Occipital lobe (tissue), 3 donors: ENCODE measurements at places on chromosomes 13 and 19.

GRCh38 chr19:54252845-54253244 is 4.2 kb downstream of the LILRB5 start:
- no peak for DNase-seq

- DNase-seq = no peak
These were observed 27.6 kb downstream of the MYO9B start for GRCh38 chr19:17103177-17103576.

DNA sequence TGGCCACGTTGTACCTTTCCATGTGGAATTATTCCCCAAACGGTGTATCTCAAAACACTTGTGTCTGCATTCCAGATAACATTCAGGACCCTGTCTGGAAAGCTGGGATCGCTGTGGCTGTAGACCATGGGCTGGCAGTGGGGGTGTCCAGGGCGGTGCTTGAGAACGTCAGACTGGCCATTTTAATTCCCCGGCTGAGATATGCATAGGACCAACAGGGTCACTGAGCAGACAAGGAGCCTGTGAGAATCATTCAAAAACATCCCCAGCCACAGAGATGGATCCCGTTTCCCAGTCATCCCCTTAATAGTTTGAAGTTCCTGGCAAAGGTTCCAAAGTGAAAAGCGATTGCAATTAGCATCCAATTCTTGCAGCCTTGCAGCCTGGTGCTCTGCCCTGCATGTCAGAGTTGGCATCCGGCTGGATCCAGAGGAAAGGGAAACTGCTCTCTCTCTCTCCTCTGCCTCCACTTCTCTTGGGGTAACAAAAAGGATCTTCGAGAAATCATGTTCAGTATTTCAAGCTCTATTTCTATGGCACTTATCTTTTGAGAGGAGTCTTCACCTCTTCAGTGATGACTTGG is 41.6 kb downstream of the IFT88 start:
- no peak for DNase-seq

DNA sequence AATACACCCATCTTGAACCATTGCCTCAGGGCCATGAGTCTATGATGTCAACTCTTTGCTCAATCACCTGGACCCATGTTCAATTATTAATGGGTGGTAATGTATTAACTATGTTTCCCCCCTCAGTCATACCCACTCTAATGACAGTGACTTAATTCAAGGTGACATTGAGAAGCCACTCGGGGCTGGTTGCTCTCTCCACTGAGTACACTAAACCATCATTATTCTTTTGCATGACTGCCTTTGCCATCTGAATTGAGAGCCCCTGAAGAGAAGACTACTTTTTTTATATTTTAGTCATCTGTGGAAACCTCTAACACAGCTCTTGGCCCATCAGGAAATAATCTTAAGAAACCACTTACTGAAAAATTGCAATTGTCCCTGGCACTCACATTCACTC is 139.2 kb upstream of the SOX21 start:
- DNase-seq = no peak

GRCh38 chr13:70218618-70219017 is 110.4 kb upstream of the KLHL1 start:
- no peak for DNase-seq

GRCh38 chr13:19888799-19889198 is 25.4 kb upstream of the ZMYM5 start:
- no peak for DNase-seq

- no peak for DNase-seq
These were observed 4.2 kb downstream of the SULT2B1 start for GRCh38 chr19:48556163-48556562.

DNA sequence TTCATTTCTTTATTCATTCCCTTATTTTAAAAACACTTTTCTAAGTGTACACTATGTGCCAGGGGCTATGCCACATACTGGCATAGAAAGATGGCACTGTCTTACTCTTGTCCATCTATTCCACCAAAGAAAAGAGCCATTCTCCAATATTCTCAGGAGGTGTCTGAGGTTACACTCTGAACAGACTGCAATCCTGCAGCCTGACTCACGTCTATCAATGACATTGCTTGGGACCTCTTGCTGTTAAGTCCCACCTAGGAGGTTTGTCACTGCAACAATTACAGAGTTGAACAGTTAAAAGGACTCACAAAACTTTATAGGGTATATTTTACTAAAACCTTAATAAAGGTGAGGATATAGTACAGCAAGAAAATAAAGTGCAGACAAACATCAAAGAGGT is 512.9 kb upstream of the HTR2A start:
- no peak for DNase-seq

DNA sequence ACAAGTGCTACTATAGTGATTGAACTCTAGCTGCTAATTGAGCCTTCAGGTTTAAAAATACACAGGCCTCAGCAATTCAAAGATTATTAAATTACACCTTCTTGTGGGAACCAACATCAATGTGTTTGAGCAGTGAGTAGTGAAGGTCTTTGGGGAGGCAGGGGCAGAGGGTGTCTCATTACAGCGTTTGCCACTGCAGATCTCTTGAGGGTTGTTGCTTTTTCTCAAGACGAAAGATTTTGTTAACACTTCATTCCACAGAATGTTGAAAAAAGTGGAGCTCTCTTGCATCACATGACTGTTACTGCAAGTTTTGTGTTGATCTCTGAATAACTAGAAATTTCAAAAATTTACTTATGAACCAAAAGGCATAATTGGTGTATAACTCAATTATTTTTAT is 253.6 kb downstream of the ATP8A2 start:
- no peak for DNase-seq

- DNase-seq = no peak
These were observed 20.7 kb downstream of the POMP start for GRCh38 chr13:28679628-28680027.

GRCh38 chr13:113916330-113916815 is 52.5 kb upstream of the GAS6 start:
- no peak for DNase-seq

- no peak for DNase-seq
These were observed 219.9 kb upstream of the IRS2 start for GRCh38 chr13:110006304-110006703.

DNA sequence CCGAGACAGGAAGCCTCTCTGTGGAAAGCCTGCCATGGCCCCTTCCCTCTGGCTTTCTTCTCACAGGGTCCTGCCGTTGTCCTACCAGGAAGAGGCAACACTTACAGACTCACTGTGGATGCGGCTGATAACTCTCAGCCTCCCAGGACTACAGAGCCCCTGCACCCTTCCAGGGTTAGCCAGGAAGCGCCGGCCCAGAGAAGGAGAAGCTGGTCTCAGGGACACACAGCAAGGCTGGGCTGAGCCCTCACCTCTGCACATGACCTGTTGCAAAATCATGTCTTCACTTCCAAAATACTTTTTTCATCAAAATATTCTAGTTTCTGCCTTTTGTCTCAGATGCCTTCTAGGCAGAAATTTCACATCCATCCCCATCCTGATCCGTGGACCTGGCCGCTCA is 1.9 kb downstream of the CEACAM20 start:
- DNase-seq = no peak

- no peak for DNase-seq
These were observed 106.6 kb downstream of the RGCC start for GRCh38 chr13:41563984-41564365.

- no peak for DNase-seq
These were observed 1824.2 kb downstream of the OLFM4 start for GRCh38 chr13:54852831-54853230.

DNA sequence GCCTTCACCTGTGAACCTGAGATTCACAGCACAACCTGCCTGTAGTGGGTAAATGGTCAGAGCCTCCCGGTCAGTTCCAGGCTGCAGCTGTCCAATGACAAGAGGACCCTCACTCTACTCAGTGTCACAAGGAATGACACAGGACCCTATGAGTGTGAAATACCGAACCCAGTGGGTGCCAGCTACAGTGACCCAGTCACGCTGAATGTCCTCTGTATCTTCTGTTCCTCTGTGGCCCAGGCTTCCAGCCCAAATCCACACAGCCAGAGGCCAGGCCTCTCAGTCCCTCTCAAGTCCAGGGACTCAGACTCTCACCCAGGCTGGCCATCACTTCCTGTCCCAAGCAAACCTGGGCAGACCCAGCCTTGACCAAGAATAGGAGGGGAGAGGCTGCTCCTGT is 10.8 kb downstream of the CEACAM3 start:
- DNase-seq = no peak

DNA sequence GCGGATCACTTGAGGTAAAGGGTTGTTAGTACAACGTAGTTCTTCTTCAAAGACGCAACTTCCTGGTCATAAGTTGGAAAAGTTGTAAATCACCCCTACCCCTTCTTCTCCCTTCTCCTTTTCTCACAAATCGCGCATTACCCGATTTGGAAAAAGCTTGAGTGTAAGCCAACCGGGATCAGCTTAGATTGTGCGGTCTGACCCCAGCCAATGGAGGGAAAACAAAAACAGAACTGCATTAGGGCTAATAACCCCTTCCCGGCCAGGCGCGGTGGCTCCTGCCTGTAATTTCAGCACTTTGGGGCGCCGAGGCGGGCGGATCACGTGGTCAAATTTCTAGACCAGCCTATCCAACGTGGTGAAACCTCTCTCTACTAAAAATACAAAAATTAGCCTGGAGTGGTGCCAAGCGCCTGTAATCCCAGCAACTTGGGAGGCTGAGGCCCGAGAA is 806 bp downstream of the ZNF90 start:
- no peak for DNase-seq

DNA sequence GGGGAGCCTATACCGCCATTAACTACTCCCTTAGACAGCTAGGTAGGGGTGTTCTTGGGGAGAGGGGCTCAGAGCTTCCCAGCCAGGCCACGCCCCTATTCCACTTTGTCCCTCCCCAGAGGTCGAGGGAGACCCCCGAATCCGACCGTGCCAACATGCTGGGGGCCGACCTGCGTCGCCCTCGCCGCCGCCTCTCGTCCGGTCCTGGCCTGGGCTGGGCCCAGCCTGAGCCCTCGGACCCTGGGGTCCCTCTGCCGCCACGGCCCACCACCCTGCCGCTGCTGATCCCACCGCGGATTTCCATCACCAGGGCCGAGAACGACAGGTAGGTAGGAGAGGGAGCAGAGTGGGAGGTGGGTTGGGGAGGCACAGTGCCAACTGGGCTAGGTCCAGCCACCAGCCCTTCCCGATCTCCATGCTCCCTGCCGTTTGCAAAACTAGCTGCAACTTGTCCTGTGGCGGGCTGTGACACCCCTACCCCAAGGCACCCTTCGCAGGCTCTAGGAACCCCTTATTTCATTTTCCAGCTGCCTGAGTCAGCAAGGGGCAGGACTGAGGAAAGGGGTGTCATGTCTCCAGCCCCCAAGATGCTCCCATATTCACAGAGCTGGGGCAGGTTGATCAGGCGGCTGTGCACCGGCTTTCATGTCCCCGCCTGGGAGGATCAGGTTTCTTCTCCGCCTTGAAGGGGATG is 2.6 kb upstream of the PDE4A start:
- no peak for DNase-seq

GRCh38 chr13:26785838-26786630 is 25.4 kb upstream of the GPR12 start:
- no peak for DNase-seq

DNA sequence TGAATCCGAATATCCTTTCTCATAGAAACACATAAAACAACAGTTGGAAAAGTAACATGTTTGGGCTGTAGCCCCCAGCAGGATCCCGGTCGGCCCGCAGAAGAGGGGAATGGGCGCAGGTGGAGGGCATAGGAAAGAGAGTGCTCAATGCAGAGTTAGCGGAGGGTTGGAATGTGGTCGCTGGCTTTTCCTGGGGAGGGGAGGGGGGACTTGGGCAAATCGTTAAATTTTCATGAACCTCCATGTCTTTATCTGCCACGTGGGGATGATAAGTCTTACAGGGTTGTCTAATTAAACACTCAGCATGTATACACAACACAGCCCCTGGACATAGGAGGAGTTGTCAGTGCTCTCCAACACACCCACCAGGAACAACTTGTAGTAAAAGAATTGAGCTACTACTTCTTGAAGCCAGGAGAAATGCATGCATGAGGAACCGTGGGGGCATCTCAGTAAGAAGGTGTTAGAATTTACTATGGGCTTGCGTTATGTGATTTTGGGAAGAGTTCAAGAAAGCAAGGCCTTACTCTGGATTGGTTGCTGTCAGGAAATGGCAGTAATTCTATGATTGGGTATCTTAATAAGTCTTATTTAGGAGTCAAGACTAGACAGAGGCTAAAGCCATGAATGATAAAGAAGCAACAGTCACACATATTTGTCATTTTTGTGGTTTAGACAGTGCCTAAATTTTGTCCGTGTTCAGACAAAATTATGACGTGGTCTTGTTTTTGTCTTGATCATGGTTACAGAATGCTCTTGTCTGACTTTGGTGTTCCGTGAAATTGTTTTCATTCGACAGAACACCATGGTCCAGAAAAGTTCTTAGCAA is 671 bp upstream of the SLC46A3 start:
- DNase-seq = no peak

DNA sequence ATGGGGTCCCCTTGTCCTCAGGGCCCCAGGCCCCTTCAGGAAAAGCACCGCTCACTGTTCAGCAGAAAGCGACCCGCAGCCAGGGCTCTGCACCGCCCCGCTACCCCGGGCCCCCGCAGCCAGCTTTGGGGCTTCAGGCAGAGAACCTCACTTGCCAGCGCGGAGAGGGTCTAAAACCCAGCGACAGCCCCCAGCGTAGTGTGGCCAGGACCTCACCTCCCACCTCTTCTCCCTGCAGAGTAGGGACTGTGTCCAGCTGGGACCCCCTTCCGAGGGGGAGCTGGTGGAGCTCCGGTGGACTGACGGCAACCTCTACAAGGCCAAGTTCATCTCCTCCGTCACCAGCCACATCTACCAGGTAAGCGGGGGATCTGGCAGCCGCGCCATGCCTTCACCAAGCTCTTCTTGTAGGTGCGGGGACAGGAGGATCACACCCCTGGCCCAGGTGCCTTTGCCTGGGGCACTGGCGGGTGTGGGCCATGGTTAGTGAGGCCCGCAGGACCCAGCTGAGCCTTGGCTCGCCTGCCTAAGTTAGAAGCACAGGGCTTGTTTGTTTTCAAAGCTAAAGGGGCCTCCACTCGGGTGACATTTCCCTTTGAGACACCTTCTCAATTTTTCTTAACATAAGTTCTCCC is 175.7 kb downstream of the KDM4B start:
- no peak for DNase-seq

GRCh38 chr13:78958006-78958405 is 299.1 kb upstream of the OBI1 start:
- DNase-seq = no peak

- DNase-seq = no peak
These were observed 299.1 kb upstream of the TSHZ3 start for GRCh38 chr19:31648347-31648746.

- no peak for DNase-seq
These were observed at the start of gene MEIS3 for GRCh38 chr19:47419030-47419783. MEIS3 (minus strand) TSS chr19:47419527; CDS start chr19:47419081, 446 bp downstream.

DNA sequence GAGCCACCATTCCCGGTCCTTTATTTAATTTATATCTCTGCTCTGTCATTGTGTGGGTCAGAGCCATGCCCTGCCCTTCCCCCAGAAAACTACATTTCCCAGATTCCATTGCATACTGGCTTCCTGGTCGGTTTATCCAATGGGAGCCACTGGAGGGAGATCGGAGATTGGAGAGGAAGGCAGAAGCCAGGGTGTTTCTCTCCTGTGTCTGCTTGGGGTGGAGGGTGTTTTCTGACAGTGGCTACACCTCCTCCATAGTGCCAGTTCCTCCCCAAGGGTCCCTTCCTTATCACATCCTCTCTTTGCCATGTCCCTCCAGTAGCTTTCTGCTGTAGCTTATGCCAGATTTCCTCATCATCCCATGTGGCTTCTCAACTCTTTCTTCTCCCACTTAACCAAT is 19.0 kb downstream of the OLFM2 start:
- no peak for DNase-seq
